A673 (cell line): ENCODE measurements at places on chromosomes 2 and 18.
A peak's percentile ranks its signal among the peaks of the same experiment; 100 is the strongest.

DNA sequence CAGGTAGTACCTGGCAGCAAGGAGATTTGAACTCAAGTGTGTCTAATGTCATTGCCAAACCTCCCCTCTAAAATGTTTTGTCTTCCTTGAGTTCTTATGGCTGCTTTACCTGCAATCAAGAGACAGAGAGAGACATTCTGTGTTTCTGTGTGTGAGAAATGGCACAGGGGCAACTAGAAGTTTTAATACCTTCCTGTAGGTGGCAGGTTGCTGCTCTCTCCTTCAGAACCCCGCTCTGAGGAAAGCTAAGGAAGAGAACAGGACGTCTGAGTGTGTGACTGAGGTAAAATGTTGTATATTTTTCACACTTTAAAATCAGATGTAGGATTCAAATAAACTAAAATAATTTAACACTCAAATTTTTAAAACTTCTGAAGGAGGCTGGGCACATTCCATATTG, 19.2 kb downstream of the DTNA start:
- peak; percentile 64 for DNase-seq
- H3K36me3 ChIP-seq = no peaks in the 10 kb centered on the region
- no peak overlapping the region for H3K27ac ChIP-seq
- peaks cover 9% of the 10 kb centered on the region for H3K4me1 ChIP-seq
- H3K4me3 ChIP-seq = no peak overlapping the region

- DNase-seq = no peak
- no peaks in the 10 kb centered on the region for H3K27me3 ChIP-seq
- no peak overlapping the region for H3K4me3 ChIP-seq
- no peak overlapping the region for H3K27ac ChIP-seq
Observed at GRCh38 chr2:180876506-180876905, 103.9 kb upstream of the UBE2E3 start.

GRCh38 chr18:35029770-35030169, 11.4 kb upstream of the MAPRE2 start:
- no peak overlapping the region for H3K4me3 ChIP-seq
- no peak for DNase-seq
- H3K27ac ChIP-seq = no peak overlapping the region

DNA sequence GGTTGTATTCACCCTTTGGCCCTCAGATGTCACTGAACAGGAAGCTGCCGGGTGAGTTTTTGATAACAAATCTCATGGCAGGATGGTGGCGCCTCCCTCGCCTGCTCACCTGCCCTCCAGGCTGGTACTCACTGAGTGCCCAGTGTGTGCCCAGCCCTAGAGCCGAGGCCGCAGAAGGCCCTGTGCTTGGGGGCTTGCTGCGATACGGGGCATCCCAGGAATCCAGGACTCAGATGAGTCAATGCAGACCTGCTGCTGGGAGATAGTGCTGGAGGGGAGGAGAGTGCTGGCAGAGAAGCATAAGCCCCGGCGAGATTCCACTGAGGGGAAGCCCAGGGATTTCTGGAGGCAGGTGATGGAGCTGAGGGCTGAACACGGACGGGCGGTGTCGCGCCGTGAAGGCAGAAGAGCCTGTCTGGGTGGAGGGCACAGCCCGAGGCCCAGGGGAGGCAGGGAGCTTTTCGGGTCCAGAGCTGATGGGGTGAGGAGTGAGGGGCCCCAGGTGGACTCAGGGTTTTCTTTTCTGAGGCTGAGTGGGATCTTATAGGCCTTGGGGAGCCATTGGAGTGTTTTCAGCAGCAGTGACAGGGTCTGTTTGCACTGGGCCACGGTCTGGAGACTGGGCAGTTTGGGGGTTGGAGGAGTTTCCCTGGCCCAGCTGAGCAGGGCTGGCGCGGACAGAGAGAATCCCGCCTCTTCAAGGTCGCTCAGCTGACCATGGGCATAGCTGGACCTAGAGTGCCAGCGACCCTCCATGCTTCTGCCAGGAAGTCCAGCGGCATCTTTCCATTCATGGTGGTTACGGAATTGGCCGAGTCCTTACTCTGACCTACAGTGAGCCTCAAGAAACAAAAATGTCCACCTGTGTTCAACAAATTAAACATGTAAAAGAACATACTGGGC, 35.5 kb downstream of the LDLRAD4 start:
- DNase-seq = no peak
- H3K4me3 ChIP-seq = no peak overlapping the region
- peaks cover 9% of the 10 kb centered on the region for H3K4me1 ChIP-seq
- H3K36me3 ChIP-seq = no peaks in the 10 kb centered on the region
- peaks cover 78% of the 10 kb centered on the region for H3K27me3 ChIP-seq
- H3K27ac ChIP-seq = no peak overlapping the region

GRCh38 chr18:63216516-63217311, 102.9 kb downstream of the BCL2 start:
- H3K4me3 ChIP-seq = no peak overlapping the region
- H3K27ac ChIP-seq = no peak overlapping the region
